Thoracic aorta (tissue), 2 donors: ENCODE measurements at places on chromosomes 5 and 9.

- DNase-seq: no peak
Observed at GRCh38 chr9:479304-479970, 264.8 kb downstream of the DOCK8 start.

DNA sequence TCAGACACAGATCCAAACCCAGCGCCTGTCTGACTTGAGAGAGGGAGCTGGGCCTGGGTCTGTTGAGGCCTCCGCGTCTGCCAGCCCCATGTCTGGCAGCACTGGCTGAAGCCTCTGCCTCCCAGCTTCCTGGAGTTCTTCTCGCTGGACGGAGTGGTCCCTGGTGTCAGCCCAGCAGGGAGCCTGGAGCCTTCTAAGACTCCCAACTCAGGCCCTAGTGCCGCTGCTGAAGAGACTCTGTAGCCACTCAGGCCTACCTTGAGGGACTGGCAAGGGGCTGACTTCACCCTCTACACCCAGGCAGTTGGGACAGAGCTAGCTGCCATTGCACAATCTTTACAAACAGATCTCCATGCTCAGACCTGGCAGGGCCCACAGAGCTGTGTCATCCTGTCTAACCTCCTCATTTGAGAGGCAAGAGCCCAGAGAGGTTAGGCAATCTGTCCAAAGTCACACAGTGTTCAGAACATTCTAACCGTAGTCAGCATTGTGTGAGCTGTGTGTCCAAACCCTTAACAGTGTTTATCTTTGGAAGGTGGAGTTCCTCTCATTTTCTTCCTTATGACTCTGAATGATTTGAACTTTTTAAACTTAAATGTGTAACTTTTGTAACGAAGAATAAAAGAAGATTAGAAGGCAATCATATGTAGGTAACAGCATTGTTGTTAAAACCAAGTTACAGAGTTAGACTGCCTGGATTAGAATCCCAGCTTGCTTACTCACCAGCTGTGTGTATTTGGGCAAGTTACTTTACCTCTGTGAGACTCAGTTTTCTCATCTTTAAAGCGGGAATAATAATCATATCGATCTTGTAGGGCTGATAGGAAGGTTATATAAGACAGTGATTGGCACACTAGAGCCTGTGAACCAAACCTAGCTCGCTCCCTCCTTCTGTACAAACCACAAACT is 4.6 kb upstream of the DUSP1 start:
- DNase-seq: peak; percentile 74

- no peak for DNase-seq
Observed at GRCh38 chr9:34636791-34637355, 714 bp downstream of the SIGMAR1 start.

DNA sequence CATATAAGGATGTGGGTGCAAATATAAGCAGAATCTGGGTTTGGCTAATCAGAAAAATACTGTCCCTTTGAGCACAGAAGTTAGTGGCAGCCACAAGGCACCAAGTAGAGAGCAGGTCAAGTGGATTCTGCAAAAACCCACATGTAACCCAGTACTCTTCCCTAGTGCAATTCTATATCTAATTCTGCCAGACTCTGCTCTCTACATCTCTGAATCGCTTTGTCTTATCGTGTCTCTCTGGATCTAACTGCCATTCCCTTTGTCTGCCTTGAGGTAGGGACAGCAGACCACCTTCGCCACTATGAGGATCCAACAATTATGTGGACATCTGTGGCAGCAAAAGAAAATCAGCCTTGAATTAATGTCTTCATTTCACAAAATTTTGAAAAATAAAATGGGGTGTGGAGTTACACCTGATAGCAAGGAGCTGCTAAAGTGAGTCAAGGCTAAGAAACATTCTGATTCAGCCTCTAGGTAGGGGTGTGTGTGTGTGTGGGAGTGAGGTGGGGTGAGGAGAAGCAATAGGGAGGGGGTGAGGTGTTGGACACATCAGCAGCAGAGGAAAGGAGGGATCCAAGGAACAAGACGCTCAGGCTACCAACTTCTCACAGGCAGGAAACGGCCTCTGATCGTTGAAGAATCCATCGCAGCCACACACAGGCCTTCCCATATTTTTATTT is 33.7 kb upstream of the ZNF366 start:
- no peak for DNase-seq

GRCh38 chr9:83469722-83470121 is 68.5 kb downstream of the FRMD3 start:
- DNase-seq: no peak

- no peak for DNase-seq
Observed at GRCh38 chr5:54628050-54628449, 110.5 kb downstream of the SNX18 start.

DNA sequence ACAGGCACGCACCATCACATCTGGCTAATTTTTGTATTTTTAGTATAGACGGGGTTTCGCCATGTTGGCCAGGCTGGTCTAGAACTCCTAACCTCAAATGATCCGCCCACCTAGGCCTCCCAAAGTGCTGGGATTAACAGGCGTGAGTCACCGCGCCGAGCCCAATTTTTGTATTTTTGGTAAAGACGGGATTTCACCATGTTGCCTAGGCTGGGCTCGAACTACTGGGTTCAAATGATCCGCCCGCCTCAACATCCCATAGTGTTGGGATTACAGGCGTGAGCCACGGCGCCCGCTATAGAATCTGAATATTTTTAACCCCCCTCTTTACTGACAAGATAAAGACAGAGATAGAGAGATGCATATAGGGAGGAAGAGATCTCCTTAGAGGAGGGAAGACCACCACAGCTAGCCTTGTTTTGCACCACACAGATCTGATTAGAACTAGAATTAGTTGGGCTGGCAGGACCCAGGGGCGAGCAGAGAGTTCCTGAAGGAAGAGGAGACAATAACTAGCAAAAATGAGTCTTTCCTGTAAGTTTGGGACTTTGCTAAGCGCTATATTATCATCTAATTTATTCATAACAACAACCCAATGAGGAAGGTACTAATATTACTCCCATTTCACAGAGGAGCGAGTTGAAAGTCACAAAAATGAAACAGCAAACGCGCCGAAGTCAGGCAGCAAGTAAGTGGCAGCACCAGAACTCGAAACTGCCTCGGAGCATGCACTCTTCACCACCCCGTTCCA is 1.5 kb upstream of the ANKHD1 start:
- DNase-seq: no peak

GRCh38 chr9:79682076-79682736 is 110.4 kb downstream of the TLE4 start:
- DNase-seq: no peak

DNA sequence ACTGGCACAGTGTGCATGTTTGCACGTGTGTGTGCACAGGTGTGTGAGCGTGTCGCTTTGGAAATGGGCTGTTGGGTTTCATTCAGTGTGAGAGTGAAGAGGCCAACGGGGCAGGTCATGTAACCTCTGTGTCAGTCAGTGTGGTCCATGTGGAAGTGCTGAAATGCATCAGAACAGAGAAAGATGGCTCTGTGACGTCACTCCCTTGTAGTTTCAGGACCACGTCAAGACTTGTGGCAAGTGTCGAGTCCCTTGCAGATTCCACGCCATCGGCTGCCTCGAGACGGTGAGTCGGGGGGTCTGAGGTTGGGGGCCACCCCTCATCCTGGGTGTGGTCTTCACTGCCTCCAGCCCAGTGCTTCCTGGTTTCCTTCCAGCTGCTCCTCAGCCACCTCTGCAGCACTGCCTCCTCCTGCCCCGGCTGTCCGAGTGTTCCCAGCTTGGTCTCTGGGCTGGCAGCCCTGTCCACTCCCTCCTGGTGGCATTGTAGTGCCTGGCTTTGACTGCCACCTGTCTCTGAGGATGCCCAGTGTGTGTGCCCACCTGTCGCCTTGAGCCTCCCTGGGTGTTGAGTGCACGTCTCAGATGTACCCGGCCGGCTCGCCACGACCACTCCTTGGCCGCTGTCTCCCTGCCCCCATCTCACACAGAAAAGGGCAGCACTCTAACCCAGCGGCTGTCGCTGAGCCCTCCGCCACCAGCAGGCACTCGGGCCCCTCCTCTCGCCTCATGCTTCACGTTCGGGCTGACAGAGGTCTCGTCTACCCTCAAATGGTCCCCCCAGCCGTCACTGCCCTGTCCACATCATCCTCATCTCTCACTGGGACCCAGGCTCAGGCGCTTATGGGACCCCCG is 28.0 kb downstream of the FBXW5 start:
- no peak for DNase-seq
